ENCODE measurements at places on chromosomes 12 and 14. TPM values are rescaled to one million over a fixed set of nuclear protein-coding genes. Genes with fewer than 3 reads are reported as not detected.
A peak's percentile ranks its signal among the peaks of the same experiment; 100 is the strongest.

GRCh38 chr14:89728964-89729363, 225.6 kb downstream of the EFCAB11 start:
- no peak overlapping the region for H3K27ac ChIP-seq
- no peak overlapping the region for H3K4me3 ChIP-seq
- H3K36me3 ChIP-seq: peaks cover 5% of the 10 kb centered on the region
- H3K4me1 ChIP-seq: peaks cover 22% of the 10 kb centered on the region

DNA sequence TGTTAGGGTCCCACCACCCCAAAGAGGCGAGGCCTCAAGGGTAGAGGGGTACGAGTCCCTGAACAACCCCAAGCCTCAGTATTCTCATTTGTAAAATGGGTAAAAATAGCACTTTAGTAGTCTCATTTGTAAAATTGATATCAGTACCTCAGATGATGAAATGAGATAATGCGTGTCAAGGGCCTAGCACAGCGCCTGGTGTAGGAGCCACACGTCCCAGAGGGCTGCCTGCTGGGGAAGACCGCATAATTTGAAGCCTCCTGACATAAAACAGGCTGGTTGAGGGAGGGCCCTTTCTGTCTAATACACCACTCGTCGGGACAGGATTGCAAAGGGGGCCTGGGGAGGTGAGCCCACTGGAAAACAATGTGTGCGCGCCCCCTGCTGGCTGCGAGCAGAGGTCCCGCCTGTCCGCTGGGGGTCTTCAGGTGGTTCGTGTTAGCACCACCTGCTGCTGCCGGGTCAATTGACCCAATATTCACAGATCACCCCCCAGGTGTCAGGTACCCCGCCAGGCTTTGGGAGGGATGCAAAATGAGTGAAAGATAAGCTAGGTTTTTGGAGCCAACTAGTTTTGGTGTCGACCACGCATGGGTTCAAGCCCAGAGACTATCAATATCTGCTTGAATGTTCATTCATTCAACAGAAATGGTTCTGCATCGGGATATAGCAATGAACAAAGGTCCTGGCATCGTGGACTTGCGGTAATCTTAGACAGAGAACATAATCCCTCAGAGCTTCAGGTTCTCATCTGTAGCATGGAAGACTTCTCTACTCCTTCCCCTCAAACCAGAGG, 24.7 kb upstream of the IRF2BPL start:
- no peak overlapping the region for H3K4me3 ChIP-seq
- H3K27me3 ChIP-seq: no peaks in the 10 kb centered on the region
- peaks cover 7% of the 10 kb centered on the region for H3K4me1 ChIP-seq

DNA sequence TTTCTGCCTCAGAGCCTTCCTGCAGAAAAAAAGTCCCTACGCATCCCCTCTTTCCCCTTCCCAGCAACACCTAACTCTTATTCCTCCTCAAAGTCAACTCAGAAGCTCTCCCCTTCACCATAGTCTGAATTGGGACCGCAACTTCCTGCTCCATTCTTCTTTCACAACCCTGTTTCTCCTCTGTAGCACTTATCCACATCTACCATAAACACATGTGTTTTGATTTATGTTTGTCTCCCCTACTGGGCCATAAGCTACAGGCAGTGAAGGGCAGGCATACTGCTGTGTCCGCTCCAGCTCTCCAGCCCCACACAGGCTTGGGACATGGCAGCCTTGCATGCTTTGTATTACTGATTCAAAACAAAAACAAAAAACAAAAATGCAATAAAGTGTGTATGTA, 5.9 kb downstream of the SDR9C7 start:
- no peaks in the 10 kb centered on the region for H3K4me1 ChIP-seq
- peaks cover 15% of the 10 kb centered on the region for H3K27me3 ChIP-seq
- H3K4me3 ChIP-seq: no peak overlapping the region
- DNase-seq: no peak
- no peak overlapping the region for H3K27ac ChIP-seq

RTL1 gene
- not detected for total RNA-seq

KIF26A gene
- 1.1 TPM for total RNA-seq

GRCh38 chr12:130481392-130481879, 143.7 kb downstream of the PIWIL1 start:
- H3K36me3 ChIP-seq: no peaks in the 10 kb centered on the region
- H3K27ac ChIP-seq: no peak overlapping the region
- no peaks in the 10 kb centered on the region for H3K4me1 ChIP-seq
- no peaks in the 10 kb centered on the region for H3K27me3 ChIP-seq

IL26 gene
- total RNA-seq: 0.35 TPM

DNA sequence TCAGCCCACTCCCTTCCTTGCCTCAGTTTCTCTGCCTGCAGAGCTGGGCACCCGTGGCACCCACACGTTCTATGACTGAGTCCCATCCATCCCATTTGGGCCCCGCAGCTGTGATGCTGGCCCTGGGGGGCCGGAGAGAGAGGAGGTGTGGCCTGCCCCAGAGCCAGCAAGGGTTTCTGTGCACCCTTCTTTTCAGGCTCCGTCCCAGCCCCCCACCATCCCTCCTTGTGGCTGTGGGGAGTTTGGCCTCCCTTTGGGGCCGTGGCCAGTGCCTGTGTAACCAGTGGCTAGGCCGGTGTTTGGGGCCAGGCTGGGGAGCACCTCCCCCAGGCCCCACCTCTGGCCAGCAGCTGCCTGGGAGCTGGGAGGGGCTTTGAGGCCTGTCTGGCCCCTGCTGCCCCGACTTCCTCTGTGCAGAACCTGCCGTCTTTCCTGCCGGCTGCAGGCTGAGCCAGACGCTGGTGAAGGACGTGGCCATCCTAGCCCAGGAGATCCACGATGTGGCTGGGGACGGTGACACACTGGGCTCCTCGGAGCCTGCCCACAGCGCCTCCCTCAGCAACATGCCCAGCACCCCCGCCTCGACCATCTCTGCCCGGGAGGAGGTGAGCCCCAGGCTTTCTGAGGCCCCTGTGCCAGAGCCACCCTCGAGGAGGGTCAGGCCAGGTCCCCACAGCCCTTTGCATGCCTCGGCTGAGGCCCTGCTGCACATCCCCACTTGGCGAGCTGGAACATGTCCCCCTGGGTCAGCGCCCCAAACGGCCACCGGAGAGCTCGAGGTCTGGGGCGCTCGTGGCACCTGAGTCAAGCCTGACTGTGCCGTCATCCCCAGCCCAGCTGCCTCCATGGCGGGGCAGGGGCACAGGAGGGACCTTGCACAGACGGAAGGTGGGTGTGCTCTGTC, 27.7 kb downstream of the CEP170B start:
- H3K4me3 ChIP-seq: no peak overlapping the region
- H3K27me3 ChIP-seq: no peaks in the 10 kb centered on the region
- H3K27ac ChIP-seq: no peak overlapping the region

- DNase-seq: no peak
- no peak overlapping the region for H3K27ac ChIP-seq
- no peaks in the 10 kb centered on the region for H3K36me3 ChIP-seq
- H3K4me3 ChIP-seq: no peak overlapping the region
Measured at GRCh38 chr14:53529519-53529918, 376.4 kb upstream of the DDHD1 start.

GRCh38 chr12:117486840-117487659, 125.6 kb upstream of the NOS1 start:
- no peaks in the 10 kb centered on the region for H3K4me1 ChIP-seq
- DNase-seq: no peak
- no peak overlapping the region for H3K27ac ChIP-seq

PPM1H gene
- total RNA-seq: 0.32 TPM

DNA sequence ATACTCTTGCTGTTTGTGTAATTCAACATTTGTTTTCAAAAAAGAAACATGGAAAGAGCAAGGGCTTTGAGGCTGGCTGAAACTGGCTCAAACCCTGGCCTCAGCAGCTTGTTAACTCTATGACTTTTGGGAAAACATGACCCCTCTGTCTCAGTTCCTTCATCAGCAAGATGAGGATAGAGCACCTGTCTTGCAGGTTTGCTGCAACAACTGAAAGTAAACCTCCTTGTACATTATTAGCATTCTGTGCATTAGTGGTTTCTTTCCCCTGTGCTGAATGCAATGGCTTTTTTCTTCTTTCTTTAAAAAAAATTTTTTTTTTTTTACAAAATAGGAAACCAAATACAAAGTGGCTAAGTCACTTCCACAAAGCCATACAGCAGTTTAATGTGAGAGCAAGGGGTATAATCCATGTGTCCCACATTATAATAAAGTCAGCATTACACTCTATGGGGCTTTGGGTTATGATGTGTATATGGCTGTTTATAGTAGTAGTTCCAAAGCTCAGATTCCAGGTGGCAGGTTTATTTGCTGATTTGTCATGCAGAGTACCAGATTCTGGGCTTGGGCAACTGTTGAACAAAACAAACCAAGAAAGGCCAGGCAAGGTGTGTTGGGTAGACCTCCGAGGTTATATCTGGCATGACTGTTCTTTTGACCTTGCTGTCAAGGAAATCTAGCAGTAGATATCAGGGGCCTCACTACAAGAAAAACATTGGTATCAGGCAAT, 194.5 kb upstream of the CNOT2 start:
- H3K4me1 ChIP-seq: peaks cover 24% of the 10 kb centered on the region
- H3K27me3 ChIP-seq: peaks cover 25% of the 10 kb centered on the region
- no peak overlapping the region for H3K4me3 ChIP-seq
- DNase-seq: no peak
- H3K27ac ChIP-seq: peak overlapping the region; percentile 18

DNA sequence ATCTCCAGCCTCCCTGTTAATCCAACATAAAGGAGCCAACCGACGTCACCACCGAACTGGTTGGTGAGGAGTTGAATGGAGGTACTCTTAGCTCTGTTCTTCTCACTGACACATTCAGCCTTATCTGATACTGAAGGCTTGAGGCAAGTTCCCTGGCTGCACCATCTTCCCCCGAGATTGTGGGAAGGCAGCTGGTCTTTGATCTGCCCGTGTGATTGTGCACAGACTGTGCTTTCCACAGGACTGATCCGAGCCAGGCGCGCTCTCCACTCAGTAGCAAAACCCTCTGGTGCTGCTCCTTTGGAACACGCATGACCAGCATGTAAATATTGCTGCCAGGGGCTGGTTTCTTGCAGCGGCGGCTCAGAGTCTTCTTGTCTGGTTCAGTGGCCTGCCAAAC, 30.1 kb upstream of the DLK1 start:
- DNase-seq: no peak
- H3K27me3 ChIP-seq: peaks cover 4% of the 10 kb centered on the region
- H3K4me3 ChIP-seq: no peak overlapping the region
- no peaks in the 10 kb centered on the region for H3K4me1 ChIP-seq
- H3K27ac ChIP-seq: no peak overlapping the region
- H3K36me3 ChIP-seq: no peaks in the 10 kb centered on the region

CABP1 gene
- total RNA-seq: not detected

DNA sequence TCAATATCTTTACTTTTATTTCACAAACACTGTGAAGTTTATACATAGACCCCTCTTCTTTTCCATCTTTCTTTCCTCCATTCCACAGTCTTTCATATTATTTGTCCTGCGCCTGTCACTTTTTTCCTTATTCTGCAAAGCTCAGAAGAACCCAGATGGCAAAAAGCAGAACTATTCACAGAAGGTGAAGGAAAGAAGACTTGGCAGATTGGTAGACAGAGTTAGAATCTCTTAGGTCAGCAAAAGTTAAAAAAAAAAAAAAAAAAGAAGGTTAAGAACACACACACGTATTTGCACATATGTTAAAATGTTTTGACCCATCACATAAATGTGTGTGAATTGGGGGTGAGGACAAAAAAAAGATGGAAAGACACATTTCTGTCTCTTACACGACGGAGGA, 50.3 kb upstream of the ABCC9 start:
- H3K36me3 ChIP-seq: peaks cover 2% of the 10 kb centered on the region
- H3K4me3 ChIP-seq: no peak overlapping the region
- H3K27me3 ChIP-seq: peaks cover 11% of the 10 kb centered on the region
- H3K4me1 ChIP-seq: peaks cover 9% of the 10 kb centered on the region

SLC7A8 gene
- 0.54 TPM for total RNA-seq

JAG2 gene
- 0.76 TPM for total RNA-seq

- DNase-seq: no peak
- H3K4me3 ChIP-seq: no peak overlapping the region
Measured at GRCh38 chr12:49410818-49411217, 43.6 kb downstream of the SPATS2 start.

APOF gene
- not detected for total RNA-seq

GRCh38 chr12:90953956-90954421, 987 bp downstream of the CCER1 start:
- no peaks in the 10 kb centered on the region for H3K27me3 ChIP-seq
- DNase-seq: no peak
- no peak overlapping the region for H3K4me3 ChIP-seq
- H3K27ac ChIP-seq: no peak overlapping the region
- no peaks in the 10 kb centered on the region for H3K36me3 ChIP-seq

GRCh38 chr14:99296517-99296916, 24.5 kb upstream of the BCL11B start:
- DNase-seq: no peak
- peaks cover 45% of the 10 kb centered on the region for H3K27me3 ChIP-seq
- no peak overlapping the region for H3K4me3 ChIP-seq
- H3K4me1 ChIP-seq: no peaks in the 10 kb centered on the region
- no peak overlapping the region for H3K27ac ChIP-seq

C12orf60 gene
- 1.9 TPM for total RNA-seq

DNA sequence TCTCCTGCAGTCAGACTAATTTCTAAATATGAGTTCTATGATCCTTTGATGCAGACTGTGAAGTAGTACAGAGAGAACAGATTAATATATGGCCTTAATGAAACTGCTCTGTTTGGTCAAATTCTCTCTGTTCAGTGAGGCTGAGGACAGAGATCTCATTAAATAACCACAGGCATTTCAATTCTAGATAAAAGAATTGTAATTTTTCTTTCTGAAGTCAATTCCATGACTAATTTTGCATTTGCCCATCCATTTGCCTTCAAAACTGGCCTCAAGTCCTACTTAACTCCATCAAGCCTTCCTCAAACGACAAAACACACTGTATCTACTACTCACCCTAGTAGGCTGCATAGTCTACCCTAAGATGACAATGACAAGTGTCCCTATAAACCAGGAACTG, 67.1 kb downstream of the DUSP16 start:
- no peak overlapping the region for H3K27ac ChIP-seq
- H3K4me1 ChIP-seq: peaks cover 22% of the 10 kb centered on the region
- H3K27me3 ChIP-seq: no peaks in the 10 kb centered on the region
- H3K36me3 ChIP-seq: peaks cover 30% of the 10 kb centered on the region

GRCh38 chr14:22545842-22546721, 42.9 kb downstream of the DAD1 start:
- peak overlapping the region; percentile 73 for H3K4me3 ChIP-seq
- H3K27me3 ChIP-seq: no peaks in the 10 kb centered on the region
- H3K4me1 ChIP-seq: peaks cover 96% of the 10 kb centered on the region
- DNase-seq: peak; percentile 59

- H3K27me3 ChIP-seq: no peaks in the 10 kb centered on the region
- no peak for DNase-seq
- H3K4me1 ChIP-seq: no peaks in the 10 kb centered on the region
- H3K36me3 ChIP-seq: no peaks in the 10 kb centered on the region
Measured at GRCh38 chr12:20415641-20416040, 47.3 kb downstream of the PDE3A start.

KERA gene
- not detected for total RNA-seq
